ENCODE measurements at places on chromosomes 6 and 20.
A peak's percentile ranks its signal among the peaks of the same experiment; 100 is the strongest.

DNA sequence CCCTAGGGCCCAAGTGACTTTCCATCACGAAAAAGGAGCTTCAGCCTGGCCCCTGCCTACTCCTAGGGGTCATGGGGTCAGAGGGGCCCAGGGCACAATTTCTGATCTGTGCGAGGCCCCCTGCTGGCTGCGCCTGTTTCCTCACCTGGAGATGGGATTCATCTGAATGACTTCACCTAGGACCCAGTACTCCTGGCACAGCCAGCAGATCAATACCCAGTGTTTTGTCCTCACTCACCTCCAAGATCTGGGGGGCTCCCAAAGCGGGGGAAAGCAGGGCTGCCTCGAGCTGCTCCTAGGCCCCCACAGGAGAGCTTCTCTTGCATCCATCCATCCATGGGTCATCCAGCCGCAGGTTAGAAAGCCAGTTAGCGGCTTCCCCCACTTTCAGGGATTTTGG, 33.8 kb downstream of the CD40 start:
- peak; percentile 48 for DNase-seq

GRCh38 chr6:18362058-18362561, 25.0 kb upstream of the RNF144B start:
- no peak for DNase-seq

DNA sequence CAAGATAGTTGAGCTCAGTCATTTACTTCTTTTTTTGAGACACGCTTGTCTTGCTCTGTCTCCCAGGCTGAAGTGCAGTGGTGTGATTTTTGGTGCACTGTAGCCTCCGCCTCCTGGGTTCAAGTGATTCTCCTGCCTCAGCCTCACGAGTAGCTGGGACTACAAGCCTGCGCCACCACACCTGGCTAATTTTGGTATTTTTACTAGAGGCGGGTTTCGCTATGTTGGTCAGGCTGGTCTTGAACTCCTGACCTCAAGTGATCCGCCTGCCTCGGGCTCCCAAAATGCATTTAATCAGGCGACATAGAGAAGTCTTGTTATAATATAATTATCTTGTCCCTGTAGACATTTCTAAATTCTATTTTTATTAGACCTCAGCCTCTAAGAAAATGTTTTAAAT, 6.1 kb downstream of the AMD1 start:
- DNase-seq: no peak

DNA sequence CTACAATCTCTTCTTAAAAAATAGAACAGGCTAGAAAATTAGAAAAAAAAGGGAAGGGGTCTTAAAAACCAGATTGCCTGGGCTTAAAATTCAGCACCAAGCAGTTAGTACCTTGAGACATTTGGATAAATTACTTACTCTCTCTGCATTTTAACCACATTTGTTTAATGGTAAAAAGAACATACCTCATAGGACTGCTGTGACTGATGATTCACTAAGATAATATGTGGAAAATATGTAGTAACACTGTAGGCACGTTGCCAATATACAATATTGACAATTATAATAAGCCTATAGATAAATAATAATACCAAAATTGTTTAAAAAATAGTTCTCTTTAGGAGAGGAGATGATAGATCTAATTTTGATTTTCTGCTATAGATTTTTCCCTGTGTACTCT, 750.4 kb downstream of the TENT5A start:
- no peak for DNase-seq

DNA sequence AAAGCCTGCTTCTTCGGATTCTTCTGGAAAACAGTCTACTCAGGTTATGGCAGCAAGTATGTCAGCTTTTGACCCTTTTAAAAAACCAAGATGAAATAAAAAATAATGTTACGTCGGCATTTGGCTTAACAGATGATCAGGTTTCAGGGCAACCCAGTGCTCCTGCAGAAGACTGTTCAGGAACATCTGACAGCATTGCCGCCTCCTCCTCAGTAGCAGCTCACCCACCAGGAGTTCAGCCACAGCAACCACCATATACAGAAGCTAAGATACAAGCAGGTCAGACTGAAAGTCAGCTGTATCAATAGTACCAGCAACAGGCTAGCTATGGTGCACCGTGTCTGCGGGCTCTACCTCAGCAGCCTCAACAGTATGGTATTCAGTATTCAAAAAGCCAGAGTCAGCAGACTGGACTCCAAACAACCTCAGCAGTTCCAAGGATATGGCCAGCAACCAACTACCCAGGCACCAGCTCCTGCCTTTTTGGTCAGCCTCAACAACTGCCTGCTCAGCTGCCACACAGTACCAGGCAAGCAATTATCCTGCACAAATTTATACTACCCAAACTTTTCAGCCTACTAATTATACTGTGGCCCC, 51.9 kb downstream of the BTBD9 start:
- no peak for DNase-seq

DNA sequence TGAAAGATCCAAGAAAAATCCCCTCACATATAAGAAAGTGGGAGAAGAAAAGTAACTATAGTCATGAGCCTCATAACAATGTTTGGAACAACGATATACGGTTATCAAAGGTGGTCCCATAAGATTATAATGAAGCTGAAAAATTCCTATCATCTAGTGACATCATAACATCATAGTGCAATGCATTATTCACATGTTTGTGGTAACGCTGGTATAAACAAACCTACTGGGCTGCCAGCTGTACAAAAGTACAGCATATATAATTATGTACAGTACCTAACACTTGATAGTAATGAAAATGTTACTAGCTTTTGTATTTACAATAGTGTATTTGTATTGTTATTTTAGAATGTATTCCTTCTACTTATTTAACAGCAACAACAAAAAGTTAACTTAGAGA, 240.7 kb downstream of the RNGTT start:
- DNase-seq: no peak

DNA sequence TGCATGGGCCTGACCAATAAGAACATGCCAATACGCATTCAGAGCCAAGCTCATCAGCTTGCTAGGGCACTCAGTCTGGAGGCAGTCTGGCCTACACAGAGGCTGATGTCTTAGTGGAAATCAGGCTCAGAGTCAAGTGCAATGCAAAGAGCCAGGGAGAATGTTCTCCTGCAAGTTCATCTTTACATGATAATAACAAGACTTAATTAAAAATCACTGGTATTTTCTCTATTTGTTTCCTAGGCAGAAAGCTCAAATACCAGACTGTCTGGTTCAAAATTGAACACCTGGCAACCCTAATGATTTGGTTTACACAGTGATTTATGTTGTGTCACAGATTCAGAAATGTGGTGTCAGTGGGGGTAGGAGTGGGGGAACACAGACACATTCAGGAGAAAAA, 689.3 kb upstream of the FLRT3 start:
- no peak for DNase-seq

- DNase-seq: no peak
Observed at GRCh38 chr6:137692806-137693205, 174.3 kb upstream of the TNFAIP3 start.

- no peak for DNase-seq
Observed at GRCh38 chr6:130955755-130956154, 107.3 kb downstream of the EPB41L2 start.

DNA sequence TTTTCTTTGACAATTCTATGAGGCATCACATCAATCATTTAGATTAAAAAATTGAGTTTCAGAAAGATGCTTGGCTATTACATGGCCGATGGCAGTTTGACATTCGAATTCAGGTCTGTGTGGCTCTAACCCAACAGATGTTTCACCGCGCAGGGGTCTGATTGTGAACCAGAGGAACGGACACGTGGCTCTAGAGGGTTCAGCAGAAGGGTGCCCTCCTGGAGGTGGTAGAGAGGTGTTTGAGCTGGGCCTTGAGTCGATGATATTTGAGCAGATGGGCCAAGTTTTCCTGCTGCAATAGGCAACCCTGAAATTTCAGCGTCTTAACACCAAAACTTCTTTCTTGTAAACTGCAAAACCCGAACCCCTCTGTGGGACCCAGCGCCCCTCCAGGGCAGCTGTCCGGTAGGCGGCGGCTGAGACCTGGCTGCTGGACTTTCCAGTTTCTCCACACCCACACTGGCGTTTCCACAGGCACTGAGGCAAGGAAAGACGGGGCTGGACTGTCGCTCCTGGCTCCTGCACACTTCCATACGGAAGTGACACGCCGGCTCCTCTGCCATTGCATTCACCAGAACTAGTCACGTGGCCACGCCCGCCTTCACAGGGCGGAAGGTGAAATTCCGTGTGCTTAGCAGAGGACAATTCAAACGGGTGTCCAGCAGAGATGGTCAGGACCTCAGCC, 11.3 kb upstream of the AFDN start:
- DNase-seq: no peak

DNA sequence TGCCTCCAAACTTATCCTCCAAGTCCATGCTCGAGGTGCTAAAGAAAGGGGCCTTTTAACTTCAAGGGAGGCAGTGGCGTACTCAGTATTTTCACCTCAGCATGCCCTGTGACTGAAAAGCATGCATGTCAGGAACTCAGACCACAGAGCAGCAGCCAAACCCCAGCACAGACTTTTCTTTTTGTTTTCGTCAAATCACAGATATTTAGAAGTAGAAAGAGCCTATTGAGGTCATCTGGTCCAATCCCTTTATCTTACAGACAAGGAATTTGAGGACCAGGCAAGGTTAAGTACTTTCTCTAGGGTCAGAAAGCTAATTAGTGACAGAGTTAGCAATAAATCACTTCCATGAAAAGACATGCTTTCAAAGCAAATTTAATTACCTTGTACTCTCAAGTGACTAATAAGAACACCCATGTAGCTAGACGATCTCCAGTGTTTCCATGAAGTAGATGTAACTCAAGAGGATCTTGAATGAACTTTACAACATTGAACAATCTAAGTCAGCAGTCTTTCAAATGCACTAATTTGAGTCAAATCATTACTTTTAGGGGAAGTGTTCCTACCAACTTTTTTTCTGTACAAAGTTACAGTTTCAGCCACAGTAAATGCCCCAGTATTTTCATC, 35.9 kb downstream of the MOXD1 start:
- DNase-seq: no peak
